ENCODE measurements at places on chromosomes 7 and 10.

DNA sequence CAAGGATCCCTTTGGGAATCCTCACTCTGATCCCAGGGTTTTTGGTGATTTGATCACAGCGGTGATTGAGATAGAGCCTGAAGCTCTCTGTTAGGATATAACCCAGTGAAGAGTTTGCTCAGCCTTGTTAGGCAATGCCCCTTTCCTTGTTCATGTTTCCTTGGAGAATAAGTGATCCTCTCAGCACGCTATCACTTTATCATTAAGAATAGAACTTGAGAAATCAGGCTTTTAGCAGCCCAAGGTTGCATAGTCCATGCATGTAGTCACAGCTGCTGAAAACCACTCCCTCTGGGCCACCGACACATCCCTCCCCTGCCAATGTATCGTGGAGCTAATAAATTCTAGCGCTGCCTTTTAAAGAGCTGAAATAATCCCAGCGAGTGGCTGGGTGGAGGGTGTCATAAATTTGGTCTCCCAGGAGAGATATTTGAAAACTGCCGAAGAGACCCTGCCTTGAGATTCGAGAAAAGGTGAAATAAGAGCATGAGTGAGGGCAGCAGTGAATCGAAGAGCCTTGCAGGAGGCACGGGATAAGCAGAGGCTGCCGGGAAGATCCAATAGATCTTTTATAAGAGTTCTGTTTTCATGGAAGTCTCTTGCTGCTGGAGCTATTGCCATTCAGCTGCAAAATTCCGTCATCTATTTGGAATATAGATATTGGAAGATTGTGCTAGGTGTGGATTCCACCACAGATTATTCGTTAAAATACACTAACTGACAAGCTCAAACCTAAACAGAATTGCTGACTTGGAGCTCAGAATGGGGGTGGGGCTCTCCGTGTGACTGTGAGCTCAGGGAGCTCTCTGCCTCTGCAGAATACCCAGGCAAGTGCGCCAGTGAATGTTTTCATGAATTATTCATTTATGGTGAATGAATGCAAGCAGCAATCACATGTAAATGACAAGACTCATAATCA is 249.8 kb downstream of the TRIL start:
- DNase-seq = no peak

GRCh38 chr10:21494191-21495001 is 31.1 kb downstream of the SKIDA1 start:
- DNase-seq = no peak

- DNase-seq = no peak
Measured at GRCh38 chr10:74055383-74056049, 57.6 kb downstream of the VCL start.

GRCh38 chr10:132878730-132879407 is 63.5 kb downstream of the CFAP46 start:
- no peak for DNase-seq

DNA sequence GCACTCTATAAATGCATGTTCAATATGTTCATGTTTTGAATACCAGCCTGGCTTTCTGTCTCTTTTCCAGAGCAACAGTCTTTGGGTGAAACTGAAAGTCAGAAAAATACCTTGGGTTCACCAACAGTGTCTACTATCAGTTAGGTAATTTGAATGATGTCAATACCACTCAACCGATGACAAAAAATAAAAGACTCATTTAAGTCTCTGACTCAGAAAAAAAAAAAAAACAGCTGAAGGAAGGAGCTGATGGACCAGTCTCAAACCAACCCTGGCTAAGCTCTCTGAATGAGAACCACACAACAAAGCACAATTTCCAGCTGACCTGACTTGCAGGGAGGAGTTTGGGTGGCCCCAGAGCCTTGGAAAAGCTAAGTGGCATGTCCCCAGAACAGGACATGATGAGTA is 42.5 kb downstream of the ABLIM1 start:
- no peak for DNase-seq

GRCh38 chr10:8670461-8670860 is 616.0 kb downstream of the GATA3 start:
- DNase-seq = no peak

DNA sequence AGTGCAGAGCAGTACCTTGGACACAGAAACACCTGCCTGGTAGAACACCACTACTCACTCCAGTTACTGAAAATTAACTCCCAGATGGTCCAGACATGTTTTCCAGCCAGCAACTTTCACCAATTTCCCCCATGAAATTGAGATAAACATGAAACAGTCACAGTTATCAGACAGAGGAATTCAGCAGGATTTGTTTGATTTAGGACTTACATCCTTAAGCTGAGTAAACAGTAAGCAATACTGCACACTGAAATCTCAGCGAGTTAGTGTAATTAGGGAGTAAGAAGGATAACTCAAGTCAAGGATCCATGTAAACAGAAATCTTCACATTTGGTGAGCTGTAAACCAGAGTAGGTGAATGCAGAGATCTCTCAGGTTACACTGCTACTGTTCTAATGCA is 353.5 kb downstream of the ELMO1 start:
- no peak for DNase-seq

GRCh38 chr7:55070271-55070743 is 51.5 kb downstream of the EGFR start:
- no peak for DNase-seq

DNA sequence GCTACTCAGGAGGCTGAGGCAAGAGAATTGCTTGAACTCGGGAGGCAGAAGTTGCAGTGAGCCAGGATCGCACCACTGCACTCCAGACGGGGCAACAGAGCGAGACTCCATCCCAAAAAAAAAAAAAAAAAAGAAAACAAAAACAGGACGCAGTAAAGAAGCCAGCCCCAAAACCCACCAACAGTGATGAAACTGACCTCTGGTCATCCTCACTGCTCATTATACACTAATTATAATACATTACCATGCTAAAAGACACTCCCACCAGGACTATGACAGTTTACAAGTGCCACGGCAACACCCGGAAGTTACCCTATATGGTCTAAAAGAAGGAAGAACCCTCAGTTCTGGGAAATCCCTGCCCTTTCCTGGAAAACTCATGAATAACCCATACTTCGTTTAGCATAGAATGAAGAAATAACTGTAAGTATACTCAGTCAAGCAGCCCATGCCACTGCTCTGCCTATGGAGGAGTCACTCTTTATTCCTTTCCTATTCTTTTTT is 40.0 kb upstream of the EIF4H start:
- DNase-seq = no peak

DNA sequence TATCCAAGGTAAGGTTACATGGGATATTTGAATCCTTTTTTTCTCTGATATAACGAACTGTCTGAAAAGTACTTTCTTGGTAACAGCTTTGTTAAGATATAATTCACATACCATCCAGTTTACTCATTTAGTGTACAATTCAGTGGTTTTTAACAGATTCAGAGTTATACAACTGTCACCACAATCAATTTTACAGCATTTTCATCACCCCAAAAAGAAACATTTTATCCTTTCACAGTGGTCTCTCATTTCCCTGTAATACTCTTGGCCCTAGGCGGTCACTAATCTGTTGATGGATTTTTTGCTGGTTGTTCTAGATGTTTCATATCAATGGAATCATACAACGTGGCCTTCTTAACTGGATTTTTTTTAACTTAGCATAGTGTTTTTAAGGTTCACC is 91.6 kb downstream of the GLCCI1 start:
- DNase-seq = no peak

DNA sequence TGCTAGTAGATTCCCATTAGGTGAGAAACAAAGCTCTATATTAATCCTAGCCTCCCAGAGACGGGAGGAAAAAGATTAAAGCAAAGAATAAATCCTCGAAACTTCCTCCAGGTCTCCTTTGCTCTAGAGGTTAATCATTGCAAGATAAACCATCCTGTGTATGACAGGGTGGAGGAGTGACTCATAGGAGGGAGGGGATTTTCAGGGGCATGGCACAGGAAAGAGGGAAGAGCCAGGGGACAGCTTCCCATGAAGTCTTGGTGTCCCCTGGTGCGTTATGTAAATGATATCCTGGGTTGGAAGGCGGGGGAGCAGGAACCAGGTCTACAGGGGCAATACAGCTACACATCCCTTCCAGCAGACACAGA is 780 bp downstream of the CYP3A5 start:
- DNase-seq = no peak

DNA sequence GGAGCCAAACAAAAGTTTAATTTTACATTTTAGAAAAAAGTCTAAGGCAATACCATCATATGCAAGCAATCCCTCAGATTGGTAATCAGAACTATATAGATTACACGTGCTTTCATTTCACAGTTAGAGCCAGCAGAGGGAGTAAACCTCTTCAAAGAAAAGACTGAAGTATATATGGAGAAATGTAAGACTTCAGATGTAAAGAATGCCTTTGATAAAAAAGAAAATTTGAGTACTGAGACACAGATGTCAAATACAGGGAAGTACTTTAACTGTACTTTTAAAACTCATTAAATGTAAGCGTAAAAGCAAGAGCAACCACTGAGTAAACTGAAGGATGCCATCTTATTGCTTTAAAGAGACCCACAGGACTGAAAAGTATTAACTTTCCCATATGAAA is 101.4 kb upstream of the FAM133B start:
- no peak for DNase-seq

- no peak for DNase-seq
Measured at GRCh38 chr10:59585046-59585700, 124.5 kb downstream of the SLC16A9 start.

DNA sequence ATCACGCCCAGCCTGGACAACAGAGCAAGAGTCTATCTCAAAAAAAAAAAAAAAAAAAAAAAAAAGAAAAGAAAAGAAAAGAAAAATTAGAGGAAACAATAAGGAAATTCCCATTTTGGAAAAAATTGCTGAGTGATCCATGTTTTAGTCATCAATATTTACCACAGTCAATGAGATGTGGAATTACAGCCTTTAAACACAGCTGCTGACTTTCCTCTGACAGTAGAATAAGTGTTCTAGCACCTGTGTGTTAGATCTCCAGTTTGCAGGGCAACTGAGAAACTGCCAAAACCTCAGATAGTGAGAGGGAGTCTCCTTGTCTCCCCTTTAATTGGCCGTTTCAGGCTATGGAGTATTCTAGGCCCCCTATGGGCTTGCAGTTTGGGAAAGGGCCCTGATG is 520.1 kb downstream of the KCNMA1 start:
- DNase-seq = no peak

DNA sequence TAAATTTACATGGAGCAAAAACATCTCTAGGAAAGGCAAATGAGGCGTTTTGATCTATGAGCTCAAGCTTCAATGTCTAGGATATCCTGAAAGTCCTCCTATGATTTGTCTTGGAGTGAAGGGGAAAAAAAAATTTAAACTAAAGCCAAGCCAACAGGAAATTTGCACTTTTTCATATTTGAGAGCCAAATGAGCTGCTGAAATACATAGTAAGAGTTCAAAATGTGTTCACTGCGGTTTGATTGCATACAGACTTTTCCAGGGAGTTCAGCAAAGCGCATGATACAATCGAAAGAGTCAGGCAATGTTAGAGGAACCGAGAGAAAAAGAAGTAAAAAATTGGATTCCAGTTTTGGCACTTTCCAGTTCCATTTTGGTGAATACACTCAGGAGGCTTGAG is 633.4 kb upstream of the MGMT start:
- no peak for DNase-seq

GRCh38 chr7:17063045-17063383 is 181.2 kb upstream of the AGR3 start:
- no peak for DNase-seq

DNA sequence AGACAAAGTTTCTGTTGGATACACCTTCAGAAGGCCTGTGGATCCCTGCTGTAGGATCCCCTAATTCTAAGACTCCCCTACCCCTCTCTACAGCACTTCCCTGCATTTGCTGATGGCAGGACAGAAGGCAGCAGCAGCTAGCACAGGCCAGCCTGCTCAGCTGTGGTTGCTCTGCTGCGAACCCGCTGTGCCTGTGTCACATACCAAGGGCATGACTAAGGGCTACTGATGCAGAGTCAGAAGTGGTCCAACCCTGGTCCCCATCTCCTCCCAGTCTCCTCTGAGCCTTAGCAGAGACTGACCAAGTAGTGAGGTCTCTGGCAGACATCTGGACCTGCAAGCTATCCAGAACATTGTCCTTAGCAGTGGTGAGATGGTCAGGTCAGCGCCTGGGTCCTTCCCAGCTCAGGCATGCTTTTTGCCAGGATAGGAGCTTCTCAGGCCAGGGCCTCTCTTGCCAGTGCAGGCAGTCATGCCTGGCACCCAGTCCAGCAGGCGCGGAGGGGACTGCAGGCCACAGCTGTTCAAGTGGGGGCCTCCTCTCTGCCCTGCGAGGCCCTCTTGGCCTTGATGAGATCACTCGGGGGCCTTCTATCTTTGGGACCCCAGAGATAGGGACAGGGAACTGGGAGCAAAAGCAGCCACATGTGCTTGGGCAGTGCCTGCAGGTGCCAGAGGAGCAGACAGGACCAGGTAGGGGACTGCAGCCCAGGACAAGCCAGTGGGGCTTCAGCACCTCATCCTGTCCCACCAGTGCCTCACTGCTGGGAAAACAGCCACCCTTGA is 146.4 kb downstream of the ZNF248 start:
- no peak for DNase-seq

DNA sequence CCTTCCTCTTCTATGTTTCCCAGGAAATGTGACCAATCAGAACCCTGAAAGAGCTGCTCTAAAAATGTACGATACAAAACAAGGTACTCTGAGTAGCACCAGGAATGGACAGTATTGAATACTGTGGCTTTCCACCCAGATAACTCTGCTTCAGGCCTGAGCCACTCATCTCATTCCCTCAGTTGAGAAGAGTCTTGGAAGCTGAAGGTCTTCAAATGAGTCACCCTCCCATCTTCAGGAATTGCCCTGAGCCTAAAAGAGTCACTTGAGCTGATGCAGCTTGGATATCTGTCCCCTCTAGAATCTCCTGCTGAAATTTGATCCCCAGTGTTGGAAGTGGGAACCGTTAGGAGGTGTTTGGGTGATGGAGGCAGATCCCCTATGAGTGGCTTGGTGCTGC is 210.4 kb downstream of the DGKI start:
- no peak for DNase-seq

GRCh38 chr10:68800211-68800610 is 27.1 kb upstream of the STOX1 start:
- DNase-seq = no peak

DNA sequence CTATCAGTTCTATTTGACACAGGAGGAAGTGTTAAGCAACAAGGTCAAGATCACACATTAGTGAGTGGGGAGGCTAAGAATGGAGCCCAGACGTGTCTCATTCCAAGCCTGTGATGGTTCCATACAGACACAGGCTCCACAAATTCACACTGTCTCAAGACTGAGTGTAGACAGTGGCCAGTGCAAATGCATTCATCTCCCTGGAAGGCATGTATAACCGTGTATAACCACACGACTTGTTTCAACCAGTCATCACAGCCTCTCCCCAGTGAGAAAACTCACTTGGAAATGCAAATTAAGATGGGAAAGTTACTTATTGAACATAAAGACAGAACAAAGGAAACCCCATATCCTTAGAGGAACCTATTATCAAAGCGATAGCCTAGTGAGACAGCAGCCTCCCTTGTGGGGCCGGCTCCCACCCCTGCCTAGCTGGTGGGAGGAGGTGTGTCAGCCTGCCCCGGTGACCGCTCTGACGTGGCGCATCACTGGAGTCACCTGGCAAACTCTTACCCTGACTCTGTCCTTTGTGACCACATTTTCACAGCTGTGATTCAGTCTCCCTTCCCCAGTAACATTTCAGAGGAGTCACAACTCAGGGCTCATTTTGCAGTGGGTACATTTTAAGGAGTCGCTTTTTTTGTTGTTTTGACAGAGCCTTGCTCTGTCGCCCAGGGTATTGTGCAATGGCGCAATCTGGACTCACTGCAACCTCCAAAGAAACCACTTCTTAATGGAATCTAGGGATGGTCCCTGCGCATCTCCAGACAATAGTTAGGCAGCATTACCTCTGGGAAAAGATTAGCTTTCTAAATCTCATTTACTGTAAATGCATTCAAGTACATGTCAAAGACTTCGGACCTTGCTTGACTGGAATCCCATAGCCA is 126.6 kb upstream of the PARD3 start:
- DNase-seq = no peak

- DNase-seq = no peak
Measured at GRCh38 chr10:32371101-32371500, 24.1 kb upstream of the EPC1 start.
